ENCODE measurements at places on chromosomes 11 and 22.

DNA sequence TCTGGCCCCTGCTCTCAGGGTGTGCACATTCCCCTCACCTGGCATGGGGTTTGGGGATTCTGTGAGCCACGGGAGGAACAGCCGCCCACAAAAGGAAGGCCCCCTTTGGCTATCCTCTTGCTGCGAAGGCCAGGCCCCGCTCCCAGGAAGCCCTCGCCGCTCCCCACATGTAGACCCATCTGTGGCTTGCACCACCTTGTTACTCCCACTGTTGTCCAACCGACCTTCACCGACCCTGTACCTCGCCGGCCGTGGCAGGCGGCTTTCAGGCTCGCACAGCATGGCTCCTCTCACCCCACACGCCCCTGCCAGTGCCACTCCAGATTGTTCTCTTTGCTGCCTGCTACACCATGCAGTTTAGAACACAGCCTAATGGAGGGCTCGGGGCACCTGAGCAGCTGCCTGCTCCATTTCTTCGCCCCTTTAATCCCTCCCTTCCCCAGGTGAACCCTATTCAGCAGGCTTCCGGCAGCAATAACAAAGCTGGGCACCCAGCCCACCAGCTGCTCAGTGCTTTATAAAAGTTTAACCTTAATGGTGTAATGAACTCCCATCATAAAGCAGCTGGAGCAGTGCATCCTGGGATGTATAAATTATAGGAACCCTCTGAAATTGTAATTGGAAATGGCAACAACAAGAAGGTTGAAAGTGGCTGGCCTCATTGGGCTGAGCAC lies 10.7 kb downstream of the DAGLA start:
- no peak for DNase-seq

GRCh38 chr11:117931331-117931950 lies 2.2 kb upstream of the TMPRSS13 start:
- no peak for DNase-seq

GRCh38 chr22:22357024-22357883 lies 112.7 kb downstream of the VPREB1 start:
- peak; percentile 72 for DNase-seq

DNA sequence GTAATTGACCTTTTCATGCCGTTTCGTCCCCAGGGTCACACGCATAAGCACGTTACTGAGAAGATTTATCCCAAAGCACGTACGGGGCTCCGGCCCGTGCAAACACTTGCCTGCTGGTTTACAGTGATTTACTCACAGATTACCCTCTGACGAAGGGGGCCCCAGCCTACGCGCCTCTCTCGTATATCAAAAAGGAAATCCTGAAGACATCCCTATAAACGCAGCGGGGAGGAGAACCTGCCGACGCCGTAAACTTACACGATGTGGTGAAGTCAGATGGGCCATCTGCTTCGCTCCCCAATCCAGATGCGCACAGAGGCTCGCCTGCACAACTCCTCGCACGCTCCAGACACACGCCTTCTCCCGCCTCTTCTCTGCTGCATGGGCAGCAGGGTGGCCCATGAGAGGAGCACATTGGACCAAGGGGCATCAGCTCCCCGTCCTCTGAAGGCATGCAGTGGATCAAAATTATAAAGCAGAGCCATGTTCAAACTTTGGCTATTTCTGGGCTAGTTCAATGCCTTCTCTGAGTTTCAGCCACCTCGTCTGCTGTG lies 123.6 kb downstream of the MN1 start:
- no peak for DNase-seq

DNA sequence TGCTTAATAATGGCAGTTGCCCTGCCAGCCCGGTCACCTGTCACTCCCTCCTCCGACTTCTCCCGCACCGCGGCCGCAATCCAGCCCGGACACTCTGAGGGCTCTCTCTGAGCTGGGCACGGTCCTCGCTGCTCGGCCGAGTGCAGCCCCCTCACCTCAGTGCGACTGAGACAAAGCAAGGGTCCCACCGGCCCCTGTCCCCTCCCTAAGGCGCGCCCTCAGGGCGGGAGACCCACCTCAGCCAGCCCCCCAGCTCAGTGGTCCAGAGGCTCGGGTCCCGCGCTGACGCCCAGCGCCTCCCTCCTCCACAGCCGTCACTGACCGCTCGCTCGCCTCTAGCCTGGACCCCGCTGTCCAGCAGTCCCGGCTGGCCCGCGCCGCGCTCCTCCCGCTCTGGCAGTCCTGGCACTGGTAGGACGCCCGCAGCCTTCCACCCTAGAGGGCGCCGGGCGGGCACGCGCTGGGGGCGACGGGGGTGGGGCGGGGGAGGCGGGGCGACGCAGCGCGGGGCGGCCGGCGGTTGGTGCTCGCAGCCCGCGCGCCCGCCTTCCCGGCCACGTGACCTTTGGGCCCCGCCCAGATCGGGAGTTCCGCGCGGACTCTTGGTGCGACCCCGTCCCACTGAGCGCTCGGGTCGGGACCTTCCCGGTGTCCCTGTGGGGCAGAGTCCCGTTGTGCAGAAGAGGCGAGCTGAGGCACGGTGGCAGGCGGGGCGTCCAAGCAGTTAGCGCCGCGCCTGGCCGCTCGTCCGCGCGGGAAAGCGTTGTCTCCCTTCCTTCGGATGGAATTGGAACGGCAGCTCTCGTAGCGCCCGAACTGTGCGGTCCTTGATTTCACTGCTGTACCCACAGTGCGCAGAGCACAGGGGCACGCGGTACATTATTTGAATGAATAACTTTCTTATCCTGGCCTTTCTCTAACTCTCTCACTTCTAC lies 7.8 kb upstream of the L3MBTL2 start:
- DNase-seq = peak; percentile 70

- DNase-seq = no peak
Measured at GRCh38 chr11:43933608-43934551, 8.6 kb upstream of the C11orf96 start.

DNA sequence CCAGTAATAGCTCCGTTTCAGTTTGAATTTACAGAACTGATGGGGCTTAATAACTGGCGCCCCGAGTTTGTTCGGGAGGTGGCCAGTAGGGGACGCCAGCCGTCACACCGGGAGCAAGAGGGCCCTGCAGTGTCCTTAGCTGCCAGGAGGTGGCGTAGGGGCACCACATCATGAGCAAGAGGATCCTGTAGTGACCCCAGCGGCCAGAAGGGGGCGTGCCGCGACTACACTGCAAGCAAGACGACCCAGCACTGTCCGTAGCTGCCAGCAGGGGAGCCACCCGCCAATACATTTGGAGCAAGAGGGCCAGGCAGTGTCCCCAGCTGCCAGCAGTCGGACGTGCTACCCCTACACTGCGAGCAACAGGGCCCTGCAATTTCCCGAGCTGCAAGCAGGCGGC lies 663.7 kb upstream of the B3GAT1 start:
- DNase-seq = no peak

- no peak for DNase-seq
Measured at GRCh38 chr11:44531116-44531504, 34.4 kb upstream of the CD82 start.

DNA sequence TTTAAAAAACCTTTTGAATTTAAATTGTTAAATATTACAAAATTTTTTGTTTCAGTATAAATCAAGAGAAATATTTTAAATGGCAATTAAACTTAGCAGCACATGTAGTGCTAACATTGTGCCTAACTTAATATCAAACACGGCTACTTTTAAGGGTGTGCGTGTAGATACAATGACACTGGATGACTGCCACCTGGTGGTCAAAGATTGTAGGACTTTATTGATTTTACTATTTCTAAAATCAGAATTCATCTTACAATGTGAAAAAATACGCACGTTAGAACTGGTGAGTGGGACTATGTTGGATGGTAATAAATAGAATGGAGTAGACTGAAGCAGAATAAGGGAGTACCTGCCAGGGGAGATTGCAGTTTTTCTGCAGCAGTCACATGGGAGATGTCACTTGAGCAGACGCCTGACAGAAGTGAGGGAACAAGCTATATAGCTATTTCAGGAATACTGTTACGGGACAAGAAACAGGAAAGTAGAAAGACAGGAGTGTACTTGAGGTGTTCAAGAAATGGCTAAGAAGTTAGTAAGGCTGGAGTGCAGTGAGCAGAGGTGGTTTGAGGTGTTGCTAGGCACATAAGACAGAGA lies 52.9 kb downstream of the UVRAG start:
- peak; percentile 50 for DNase-seq

DNA sequence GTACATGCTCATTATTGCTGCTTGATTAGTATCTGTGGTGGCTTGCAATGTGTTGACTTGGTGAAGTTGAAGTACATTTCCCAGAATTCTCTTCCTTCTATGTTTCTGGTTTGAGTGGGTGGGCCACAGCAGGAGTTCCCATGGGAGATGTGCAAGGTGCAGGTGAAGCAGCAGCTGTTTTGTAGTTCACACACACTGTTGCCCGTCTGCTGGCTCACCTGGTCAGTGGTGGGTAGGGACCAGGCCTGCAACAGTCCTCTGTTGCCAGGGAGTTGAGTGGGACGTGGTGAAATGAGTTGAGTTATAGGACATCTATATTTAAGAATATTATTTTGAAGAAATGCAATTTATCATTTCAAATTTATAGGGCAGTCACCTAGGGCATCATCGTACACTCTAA lies 417.4 kb downstream of the TMEM135 start:
- no peak for DNase-seq

DNA sequence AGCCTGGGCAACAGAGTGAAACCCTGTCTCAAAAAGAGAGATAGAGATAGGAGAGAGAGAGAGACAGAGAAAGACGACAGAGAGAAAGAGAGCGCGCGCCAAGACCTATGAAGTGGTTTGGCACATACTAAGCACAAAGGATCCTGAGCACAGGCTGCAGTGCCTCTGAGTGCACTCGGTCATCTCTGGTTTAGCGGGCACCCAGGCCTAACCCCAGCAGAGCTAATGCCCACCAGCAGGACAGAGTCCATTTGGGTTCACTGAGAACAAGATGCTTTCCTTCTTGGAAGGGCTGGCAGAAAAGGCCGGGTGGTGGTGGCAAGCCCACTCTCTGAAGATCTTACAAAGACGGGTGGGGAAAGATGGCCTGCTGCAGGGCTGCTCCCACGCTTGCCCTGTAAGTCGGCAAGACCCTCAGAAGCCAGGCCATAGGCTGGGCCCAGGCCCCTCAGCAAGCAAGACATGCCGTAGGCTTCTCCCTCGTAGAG lies 3.3 kb downstream of the SCARF2 start:
- DNase-seq = no peak

DNA sequence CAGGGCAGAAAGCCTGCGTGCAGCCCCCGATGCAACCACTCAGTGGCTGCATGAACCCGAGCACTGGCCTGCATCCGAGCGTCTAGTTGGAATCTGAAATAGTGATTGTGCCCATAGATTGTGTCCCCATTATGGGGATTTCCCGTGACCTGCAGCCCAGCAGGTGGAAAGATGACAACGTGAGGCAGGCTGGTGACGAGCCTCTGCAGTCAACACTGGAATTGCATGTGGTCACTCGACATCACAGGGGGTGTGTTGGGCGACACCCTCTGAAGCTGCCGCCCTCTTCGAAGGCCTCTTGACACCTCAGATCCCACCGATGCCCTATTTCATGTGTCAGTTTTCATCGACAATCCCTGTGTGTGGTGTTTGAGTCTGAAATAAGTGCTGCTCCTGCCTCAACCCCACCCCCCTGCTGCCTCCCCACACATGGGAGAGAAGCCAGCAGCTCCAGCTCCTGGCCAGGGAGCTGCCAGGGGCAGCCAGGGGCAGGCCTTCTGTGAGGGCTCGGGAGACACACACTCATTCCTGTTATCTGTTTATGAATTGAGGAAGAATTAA lies 172.0 kb upstream of the B3GAT1 start:
- DNase-seq = no peak

DNA sequence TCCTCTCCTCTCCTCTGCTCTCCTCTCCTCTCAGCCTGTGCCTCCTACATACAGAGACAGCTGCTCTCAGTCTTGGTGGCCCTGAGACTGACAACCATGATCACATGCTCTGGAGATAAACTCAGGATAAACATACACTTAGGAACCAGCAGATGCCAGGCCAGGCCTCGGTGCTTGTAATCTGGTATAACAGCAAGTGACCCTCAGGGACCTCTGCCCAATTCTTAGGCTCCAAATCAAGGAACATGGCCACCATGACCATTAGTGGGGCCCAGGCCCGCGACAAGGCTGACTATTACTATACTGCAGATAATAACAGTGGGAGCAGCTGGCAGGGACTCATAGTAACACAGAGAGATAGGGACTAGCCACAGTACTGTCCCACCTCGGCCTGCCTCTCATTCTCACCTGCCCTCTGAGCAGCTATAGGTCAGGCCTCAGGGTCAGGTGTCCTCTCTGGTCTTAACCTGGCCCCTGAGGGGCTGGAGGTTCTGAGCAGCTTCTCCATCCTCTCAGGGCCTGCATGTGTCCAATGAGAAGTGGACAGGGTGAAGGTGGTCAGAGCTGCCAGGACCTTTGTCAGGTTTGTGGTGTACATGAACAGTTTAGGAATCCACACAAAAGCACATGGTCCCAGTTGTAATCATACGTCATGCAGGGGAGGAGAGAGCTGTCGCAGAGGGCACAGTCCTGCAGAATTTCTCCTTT lies 106.1 kb downstream of the GGTLC2 start:
- DNase-seq = no peak

DNA sequence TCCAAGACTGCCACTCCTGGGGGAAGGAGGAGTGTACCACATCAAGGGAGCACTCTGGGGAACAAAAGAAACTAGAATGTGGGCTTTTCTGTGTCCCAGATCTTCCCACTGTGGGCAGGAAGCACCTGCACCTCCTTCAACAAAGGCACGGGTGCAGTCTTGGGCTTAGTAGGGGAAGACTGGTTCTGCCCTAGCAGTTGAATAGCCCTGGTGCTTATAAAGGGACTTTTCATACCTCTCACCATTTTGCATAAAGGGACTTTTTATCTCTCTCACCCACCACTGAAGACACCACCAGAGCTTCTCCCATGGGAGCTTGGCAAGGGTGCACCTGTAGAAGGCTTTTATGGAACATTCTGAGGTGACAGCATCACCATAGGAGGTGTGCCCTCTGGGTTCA lies 65.8 kb upstream of the MS4A8 start:
- DNase-seq = no peak

GRCh38 chr11:59097113-59097708 lies 9.8 kb upstream of the FAM111B start:
- DNase-seq = peak; percentile 5

GRCh38 chr11:32141745-32142546 lies 51.1 kb downstream of the RCN1 start:
- DNase-seq = no peak

All from RWPE1 (cell line).